ENCODE measurements at places on chromosomes 12 and 14.

GRCh38 chr12:89507015-89507824, 17.4 kb downstream of the GALNT4 start:
- no peak for DNase-seq

- DNase-seq: no peak
Observed at GRCh38 chr12:5554711-5555110, 122.8 kb downstream of the NTF3 start.

DNA sequence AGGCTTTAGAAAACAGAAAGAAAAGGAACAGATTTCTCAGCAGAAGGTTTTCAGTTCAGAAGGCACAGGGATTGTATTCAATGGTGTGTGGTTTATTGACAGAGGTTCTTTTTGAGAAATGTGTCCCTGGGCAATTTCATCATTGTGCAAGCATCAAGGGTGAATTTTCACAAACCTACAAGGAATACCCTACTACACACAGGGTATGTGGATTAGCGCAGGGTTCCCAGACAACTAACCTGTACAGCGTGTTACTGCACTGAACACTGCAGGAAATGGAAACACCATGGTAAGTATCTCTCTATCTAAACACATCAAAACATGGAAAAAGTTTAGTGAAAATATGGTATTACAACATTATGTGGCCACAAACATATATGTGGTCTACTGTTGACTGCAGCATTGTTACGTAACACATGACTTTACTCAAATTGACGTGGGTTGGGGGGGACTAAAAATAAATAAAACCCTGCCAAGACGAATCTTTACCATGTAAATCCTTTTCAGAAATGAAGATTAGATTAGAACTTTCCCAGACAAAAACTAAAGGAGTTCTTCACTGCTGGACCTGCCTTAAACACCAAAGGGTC, 893.1 kb downstream of the TMEM121 start:
- DNase-seq: no peak

GRCh38 chr14:100810861-100811461, 15.0 kb upstream of the MEG3 start:
- no peak for DNase-seq

DNA sequence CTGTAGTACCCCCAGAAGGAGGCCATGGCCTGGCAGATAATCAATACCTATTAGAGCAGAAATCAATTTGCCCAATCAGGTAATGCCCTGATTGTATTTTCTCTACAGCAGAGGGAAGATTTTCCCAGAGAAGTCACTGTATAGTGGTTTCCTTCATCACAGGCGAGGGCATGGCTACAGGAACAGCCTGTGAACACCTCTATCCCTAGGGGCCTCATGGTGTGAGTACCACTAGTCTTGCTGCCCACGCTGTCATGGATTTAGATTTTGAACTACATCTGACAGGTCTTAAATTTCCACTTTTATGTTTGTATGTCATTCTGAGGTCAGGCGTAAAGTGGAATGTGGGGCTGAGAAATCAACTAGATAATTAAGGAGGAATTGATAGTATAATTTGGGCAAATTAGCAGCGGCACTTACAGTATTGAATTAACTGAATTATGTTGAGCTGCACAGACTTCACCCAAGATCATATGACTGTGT, 42.4 kb upstream of the STXBP6 start:
- no peak for DNase-seq

DNA sequence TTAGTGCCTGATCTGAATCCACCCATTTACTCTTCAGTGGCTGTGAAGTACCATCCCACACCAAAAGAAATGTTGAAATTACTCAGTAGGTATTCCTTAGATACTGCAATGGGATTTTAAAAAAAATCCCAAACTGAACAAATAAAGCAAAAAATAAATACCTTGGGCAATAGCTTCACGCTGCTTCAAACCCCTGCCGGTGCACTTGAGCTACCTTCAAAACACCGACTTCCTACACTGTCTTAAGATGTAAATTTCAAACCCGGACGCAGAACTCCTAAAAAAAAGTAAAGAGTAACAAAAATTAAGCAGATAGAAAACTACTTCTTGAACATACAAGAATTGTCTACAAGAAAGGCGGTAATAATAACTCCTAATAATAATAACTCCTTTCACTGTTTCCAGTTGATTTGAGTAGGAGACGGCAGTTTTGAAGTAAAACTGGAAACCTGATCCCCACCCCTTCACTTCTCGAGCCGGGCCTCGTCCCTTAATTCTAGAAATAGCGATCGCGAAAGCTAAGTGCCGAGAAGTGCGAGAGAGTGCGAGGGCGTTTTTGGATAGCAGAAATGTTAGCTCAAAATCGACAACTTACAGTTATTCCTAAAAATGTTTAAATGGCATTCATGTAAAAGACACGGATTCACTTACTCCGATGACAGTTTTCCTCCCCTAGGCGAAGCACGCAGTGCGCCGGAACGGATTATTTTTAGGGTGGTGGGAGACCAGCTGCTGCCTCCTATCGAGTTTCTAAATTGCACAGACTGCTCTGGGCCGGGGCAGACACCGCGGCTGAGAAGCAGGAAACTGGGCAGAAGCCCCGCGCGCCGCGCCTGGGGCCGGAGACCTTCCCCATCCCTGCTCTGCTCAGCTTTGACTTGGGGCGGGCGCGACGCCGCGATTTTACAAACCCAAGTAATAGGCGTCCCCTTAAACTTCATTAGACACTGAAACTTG, at the start of gene ABCC9:
Gene ABCC9 (minus strand): TSS at position 878 of the 957 bp plus-strand sequence. CDS start 4,752 bp downstream, outside the sequence.
- DNase-seq: no peak

DNA sequence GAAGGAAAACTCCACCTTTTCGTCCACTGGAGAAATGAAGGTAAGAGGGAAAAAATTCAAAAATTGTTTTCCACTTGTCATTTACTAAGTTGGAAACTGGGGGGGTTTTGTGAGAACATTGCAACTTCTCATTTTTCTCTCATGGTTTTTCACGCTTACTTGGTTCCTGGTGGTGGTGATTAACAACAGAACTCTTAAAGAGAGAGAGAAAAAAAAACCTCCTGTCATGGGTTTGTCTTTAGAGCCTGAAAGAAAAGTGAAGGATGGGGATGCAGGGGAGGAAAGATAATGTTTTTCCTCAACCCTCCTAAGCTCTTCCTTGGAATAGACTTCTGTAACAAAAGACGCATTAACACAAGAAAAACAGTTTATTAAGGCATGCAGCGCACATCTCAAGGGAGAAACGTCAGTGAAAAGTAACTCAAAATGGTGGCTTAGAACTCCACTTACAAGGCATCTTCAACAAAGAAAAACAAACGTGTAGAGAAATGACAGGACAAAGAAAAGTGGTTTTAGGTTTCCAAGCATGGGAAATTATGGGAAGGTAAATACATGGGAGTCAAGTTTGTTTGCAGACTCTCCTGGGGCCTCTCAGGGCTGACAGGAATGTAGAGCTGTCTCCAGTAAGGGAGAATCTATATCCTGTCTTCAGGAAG, 81.9 kb upstream of the ATF7IP start:
- no peak for DNase-seq

DNA sequence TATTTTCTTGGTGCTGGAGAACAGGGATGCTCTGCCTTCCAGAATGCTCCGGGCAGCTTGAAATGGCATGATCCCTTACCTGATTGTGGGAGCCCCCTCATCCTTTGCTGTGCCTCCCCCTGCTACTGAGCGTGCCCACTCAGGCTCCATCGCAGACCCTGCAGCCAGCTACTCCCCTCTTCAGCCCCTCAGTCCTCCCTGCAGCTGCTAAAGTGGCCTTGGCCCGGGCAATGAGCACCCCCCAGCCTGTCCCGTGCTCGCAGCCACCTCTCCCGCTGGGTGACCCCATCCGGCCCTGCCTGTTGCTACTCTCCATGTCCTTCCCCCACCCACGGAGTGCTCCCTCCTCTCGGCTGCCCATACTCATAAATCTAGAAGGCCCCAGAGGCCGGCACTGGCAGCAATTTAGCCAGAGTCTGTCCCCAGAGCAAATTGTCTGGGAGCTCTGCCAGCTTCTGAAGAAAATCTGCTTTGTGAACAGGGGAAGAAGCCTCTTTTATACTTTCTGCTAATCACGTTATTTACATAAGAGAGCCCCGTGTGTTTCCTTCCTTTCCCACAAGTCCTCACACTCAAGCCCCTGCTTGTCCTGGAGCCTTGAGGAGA, 143.7 kb upstream of the FRMD6 start:
- no peak for DNase-seq

GRCh38 chr12:47207829-47208248, 128.1 kb upstream of the AMIGO2 start:
- DNase-seq: peak; percentile 52

GRCh38 chr12:12032851-12033797, 37.6 kb upstream of the BCL2L14 start:
- peak; percentile 72 for DNase-seq

- no peak for DNase-seq
Observed at GRCh38 chr14:77495334-77495733, 3.3 kb downstream of the ISM2 start.

DNA sequence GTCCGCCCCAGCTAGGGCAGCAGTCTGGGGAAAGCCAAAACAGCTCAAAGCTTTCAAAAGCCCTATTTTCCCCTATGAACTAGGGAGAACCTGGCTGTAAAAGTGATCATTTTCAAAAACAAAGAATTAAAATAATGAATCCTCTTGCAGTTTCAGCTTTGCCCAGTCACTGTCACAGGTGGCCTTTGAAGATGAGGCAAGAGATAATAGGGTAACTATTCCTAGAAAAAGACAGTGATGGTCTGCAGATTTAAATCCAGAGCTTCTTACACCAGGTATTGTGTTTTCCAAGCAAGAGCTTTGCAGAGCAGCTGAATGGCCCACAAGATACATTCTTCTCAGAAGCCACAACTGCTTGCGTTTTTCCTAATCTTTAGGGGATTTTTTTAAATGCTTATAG, 80.2 kb upstream of the NUDT4 start:
- DNase-seq: no peak

DNA sequence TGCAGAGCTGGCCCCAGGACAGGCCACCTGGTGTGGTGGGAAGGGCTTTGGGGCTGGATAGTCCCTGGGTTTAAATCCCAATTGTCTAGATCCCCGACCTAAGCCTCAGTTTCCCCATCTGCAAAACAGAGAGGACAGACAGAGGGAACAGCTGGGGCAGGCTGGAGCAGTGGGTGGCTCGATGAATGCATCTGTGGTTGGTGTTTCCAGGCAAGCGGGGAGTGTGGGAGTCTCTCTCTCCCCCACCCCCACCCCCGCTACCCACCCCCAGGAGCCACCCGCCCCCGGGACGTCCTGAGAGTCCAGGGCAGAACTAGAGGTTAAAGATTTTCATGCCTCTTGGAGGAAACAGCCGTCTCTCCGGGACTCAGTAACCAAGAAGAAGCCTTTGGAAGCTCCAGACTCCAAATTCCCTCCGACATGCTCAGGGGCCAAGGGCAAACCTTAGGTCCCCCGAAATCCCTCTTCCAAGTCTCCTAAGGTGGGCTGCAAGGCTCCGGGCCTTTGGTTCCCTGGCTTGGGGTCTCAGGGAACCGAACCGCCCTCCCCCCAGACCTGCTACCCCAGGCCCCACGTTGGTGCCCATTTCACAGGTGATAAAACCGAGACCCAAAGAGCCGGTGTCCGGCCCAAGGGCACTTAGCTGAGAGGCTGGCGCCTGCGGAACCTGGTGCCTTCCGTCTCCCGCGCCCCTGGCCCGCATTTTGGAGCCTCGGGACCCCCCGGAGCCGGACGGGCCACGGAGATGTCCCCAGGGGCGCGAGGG, 474 bp downstream of the TRPV4 start:
- no peak for DNase-seq

DNA sequence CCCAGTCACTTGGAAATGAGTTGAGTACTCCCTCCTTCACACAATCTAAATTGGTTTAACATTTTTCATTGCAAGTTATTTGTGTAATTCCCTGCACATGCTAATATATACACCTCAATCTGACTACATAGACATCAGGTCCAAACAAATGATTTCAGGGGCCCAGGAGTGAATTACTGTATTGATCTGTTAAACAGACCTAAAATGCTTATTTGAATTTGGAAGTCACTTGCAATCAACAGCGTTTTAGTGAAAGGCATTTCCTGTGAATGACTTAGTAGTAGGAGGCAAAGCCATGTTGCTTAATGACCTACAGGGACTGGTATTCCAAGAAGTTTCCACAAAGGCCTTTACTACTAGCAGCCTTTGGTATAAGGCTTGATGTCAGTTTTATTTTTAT, 22.6 kb upstream of the SLC15A5 start:
- no peak for DNase-seq

GRCh38 chr14:24465368-24465767, 22.8 kb upstream of the SDR39U1 start:
- DNase-seq: no peak

GRCh38 chr14:55457496-55457895, 17.1 kb upstream of the TBPL2 start:
- DNase-seq: no peak

DNA sequence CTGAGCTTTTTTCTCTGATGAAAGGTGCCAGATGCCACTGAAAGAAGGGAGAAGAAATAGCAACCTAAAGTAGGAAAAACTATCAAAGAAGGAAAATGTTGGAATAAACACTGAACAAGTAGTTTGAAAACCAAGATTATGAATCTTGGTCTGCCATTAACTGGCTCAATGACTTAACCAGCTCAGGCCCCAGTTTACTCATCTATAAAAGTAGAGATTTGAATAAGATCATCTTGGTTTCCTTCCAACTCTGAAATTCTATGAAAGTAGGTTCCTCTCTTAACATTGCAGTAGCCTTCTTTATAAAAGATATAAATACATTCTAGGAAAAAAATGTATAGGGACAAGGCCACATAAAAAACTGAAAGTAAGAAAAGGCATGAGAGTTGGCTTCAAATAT, 16.1 kb upstream of the CCND2 start:
- DNase-seq: no peak

DNA sequence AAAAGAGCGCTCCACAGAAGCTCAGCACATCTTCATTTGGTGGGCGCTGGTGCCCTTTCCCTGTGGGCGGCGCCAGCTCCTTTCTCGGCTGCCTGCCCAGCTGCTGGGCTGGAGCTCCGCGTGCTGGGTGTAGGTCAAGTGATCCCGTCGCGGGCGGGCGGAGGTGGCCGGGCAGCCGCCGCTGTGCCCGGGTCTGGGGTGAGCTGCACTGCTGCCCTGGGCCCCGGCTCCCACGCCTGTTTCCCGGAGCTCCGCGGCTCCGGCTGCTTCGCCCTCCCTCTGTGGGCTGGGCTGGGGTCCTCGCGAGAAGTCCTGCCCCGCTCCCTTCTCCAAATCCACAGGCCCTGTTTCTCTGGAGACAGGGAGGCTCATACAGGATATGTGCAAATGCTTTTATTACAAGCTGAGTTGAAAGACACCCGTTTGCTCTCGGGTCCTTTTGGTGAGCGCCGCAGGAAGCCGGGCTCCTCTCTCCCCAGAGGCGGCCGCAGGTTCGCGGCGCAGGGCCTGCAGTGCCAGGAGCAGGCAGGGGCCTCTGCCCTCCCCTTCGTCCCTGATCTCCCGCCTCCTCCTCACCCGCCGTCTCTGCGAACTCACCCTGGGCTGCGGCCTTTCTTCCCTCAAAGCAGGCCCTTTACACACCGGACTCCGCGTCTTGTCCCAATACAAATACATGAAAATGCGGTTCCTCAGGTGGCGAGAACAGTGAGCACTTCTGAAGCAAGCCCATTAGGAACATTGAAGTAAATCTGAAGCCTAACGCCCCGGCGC, 67.8 kb upstream of the CAPRIN2 start:
- peak; percentile 12 for DNase-seq

DNA sequence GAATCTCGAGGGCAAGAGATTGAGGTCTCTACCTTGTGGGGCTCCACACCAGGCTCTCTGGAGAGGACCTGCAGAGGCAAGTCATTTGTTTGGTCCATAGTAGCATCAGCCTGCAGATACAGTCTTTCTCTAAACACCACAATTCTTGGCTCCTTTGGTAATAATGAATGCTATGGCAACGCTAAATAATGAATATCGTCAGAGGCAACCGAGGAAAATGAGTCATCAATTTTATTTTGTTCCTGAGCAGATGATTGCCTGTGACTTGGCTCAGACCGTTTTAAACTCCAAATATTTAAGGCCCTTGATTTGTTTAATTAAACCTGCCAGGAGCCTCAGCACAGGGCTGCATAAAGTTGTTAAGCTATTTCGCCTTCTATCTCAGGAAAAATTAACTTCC, 924.1 kb upstream of the TMEM132C start:
- no peak for DNase-seq

All from CD4-positive, alpha-beta T cell treated with Interferon alpha-2 for 1 hour (primary cell).